Cortex of kidney (tissue), 1 donor: ENCODE measurements at places on chromosomes 13 and 19.

DNA sequence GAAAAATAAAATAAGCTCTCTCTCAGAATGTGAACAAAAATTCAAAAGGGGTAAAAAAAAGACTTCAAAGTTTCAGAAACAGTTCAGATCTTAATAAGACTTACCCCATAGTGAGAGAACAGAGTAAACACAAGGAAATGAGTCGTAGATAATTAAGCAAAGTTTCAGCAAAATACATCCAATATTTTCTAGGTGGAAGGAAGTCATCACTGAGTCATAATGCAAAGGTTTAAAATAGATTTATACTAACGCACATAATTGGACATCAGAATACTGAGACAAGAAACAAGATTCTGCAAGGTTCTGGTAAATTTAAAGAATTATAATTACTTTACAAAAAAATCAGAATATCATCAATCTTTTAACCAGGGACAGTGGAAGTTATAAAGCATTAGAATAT is 1370.7 kb upstream of the ATXN8OS start:
- DNase-seq, result no peak

DNA sequence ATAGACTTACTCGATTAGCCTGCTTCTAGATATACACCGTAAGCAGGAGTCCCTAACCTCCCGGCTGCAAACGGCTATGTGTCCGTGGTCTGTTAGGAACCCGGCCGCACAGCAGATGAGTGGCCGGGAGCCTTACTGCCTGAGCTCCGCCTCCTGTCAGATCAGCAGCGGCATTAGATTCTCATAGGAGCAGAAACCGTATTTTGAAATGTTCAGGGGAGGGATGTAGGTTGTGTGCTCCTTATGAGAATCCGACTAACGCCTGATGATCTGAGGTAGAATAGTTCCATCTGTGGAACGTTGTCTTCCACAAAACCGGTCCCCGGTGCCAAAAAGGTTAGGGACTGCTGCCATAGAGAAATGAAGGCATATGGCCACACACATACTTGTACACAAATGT is 1491.9 kb downstream of the SLITRK5 start:
- DNase-seq, result no peak

GRCh38 chr13:68944272-68944671 is 1163.4 kb upstream of the ATXN8OS start:
- DNase-seq, result no peak

GRCh38 chr19:41537789-41538188 is 38.2 kb upstream of the CEACAM21 start:
- no peak for DNase-seq

DNA sequence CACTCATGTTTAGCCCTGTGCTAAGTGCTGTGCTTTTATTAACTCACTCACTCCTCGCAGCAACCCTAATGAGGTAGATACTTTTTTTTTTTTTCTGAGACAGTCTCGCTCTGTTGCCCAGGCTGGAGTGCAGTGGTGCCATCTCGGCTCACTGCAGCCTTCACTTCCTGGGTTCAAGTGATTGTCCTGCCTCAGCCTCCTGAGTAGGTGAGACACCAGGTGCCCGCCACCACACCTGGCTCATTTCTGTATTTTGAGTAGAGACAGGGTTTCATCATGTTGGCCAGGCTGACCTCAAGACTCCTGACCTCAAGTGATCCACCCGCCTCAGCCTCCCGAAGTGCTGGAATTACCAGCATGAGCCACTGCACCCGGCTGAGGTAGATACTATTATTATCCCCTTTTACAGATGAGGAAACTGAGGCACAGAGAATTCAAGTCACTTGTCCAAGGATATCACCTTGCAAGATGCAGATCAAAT is 2.5 kb downstream of the ITPKC start:
- DNase-seq, result no peak
